NCI-H1092 treated with DMSO at 0.1 percent for 48 hours (cell line): ENCODE measurements at places on chromosomes 16 and 17.

DNA sequence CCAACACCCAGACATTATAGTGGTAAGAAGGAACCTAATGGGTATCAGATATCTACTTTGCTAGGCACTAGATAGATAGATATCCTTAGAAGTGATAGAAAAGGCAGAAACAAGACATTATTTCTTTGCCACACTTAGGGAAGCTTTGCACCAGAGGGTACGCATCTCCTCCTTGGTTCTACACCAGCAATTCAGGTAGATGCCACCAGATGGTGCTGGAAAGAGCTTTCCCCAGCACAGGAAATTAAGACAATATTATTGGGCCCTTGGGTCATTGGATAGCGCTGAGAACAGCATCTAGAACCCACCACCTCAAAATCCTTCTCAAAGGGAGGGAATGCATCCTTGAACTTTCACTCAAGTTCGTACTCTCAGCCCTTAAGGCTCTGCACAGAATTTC lies 173.8 kb upstream of the CCL2 start:
- DNase-seq: no peak

- DNase-seq: no peak
Observed at GRCh38 chr17:19461116-19461515, 50.1 kb downstream of the RNF112 start.

GRCh38 chr17:75364078-75364477 lies 41.4 kb downstream of the GRB2 start:
- no peak for DNase-seq

- DNase-seq: no peak
Observed at GRCh38 chr17:13420418-13420826, 181.3 kb downstream of the HS3ST3A1 start.

GRCh38 chr17:8865385-8865784 lies 2.1 kb downstream of the PIK3R6 start:
- no peak for DNase-seq

GRCh38 chr16:66850115-66850815 lies 6.1 kb downstream of the CA7 start:
- DNase-seq: no peak

GRCh38 chr17:33183487-33184026 lies 109.5 kb downstream of the ASIC2 start:
- DNase-seq: no peak

DNA sequence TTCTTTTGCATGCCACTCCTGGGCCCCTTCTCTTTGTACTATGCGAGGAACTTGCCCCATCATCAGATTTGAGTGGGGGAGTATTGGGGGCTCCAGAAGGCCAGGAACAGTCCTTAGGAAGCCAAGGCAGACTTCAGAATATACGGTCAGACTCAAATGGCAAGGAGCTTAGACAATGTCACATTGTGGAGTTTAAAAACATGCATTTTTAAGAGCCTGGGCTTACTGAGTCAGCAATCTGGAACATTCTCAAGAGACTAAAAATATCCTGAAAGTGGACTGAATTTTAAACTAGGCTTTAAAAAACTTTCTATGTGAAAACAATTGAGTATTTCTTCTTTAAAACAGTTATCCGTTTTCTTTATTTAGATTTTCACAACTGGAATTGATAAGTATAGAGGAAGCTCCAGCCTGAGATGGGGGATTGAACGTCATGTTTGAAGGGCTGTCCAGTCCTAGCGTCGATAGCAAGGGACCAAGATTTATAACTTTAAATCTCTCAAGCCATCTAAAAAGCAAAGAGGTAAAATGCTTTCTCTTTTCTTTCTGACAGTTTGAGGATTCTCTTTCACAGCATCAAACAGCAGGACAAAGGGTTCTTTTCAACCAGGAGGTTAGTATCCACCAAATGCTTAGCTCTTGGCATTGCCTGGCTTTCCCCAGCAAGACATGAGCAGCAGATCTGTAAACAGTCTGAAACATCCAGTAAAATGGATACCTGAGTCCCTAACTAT lies 45.8 kb upstream of the CDRT4 start:
- DNase-seq: no peak

GRCh38 chr16:89013111-89013510 lies 36.1 kb upstream of the CBFA2T3 start:
- DNase-seq: no peak

- no peak for DNase-seq
Observed at GRCh38 chr17:43475494-43476089, 8.2 kb upstream of the DHX8 start.

DNA sequence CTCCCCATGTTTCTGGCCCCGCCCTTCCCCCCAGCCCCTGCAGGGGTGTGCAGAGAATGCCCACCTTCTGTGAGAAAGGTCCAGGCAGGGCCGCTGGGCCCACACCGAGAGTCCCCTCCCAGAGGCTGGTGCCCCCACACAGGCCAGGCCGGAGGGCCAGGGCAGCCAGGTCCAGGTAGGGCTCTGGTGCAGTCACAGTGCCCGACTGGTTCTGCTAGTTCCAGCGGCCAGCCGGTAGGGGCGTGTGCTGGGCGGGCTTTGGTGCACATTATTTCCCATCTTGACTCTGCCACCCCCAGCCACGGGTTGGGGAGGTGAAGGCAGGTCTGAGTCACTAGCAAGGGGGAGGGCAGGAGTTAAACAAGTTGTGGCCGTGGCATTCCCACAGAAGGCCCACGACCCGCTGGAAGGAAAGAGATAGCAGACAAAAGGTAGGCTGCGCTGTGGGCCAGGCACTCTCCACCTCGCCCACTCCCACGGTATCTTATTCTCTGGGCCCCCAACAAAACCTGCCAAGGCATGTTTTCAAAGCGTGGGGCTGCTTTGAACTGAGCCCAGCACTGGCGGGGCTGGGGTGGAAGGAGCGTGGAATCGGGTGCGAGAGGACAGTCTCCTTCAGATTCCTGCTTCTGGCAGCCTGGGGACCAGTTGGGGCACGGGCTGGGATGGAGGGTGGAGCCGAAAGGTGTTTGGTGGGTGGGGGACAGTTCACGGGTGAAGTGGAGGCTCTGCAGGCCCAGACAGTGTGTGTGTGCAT lies 1.9 kb downstream of the EPN3 start:
- no peak for DNase-seq

DNA sequence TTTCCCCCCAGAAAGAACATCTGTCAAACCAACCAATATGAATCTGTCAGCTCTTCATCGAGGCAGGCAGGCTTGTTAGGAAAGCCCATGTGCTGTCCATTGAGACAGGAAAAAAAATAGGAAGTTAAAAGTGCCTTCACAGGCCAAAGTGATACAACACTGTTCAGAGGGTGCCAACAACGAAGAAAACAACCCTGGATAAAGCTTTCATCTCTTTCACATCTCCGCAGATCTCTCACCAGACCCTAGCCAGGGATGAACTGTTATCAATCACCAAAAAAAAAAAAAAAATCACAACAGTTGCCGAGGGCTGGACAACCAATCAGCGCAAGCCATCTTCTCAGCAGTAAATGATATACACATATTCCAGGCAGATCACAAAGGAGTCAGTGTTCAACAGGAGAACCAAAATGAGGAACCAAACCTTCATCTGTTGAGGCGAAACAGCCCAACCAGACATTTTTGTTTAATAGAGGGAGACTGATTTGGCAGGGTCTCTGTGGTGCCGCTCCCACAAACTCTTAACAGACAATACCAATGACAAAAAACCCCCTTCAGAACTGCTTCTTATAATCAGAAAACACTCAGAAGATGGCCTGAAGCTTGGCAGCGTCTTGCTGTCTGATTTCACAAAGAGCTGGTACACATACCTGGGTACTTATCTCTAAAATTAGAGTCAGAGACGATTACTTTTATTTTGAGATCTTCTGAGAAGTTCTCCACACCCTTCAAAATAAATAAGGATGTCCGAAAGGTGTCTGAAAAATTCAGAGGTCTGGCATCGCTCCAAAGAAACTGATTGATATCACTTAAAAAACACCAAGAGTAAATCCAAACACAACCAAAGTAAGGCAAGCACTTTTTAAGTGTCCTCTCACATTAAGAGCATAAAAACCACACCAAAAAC lies 1.8 kb downstream of the MAP3K14 start:
- DNase-seq: no peak

DNA sequence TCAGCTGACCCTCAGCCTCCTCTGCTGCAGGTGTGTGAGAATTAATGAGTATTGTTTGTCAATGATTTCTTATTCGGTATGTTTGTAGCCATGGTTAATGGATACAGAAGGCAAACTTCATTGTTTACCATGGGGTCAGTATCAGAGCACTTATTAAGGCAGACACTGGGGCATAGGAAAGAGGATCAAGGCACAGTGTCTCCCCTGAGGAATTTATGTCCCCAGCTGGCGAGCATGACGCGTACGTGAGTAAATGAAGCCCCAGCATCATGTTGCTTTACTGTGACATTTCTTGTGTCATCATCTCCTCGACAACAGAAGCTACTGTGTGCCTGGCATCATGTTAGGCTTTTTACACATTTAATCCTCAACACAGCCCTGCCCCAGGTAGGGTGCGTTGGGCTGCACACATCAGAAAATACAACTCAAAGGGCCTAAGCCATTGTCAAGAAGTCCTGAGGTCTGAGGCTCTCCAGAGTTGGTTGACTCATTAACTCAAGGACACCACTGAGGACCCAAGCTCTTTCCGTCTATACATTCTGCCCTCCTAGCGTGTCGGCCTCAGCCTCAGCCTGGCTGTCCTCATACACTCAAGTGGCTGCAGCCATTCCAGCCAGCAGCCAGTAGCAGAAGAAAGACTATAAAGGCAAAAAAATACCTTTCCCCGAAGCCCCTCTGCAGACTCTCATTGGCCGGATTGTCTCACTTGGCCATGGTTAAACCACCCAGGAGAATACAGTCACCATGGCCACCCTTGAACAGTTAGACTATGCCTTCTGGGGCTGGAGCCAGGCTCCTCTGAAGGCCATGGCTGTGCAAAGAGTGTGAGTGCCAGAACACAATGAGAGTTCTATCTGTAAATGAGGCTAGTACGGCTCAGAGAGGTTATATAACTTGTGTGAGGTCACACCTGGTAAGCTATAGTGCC lies 13.9 kb upstream of the ZCCHC14 start:
- no peak for DNase-seq

- peak; percentile 72 for DNase-seq
Observed at GRCh38 chr17:7329997-7330637, 982 bp upstream of the NEURL4 start.

- DNase-seq: no peak
Observed at GRCh38 chr16:84234321-84235241, 5.2 kb downstream of the KCNG4 start.

DNA sequence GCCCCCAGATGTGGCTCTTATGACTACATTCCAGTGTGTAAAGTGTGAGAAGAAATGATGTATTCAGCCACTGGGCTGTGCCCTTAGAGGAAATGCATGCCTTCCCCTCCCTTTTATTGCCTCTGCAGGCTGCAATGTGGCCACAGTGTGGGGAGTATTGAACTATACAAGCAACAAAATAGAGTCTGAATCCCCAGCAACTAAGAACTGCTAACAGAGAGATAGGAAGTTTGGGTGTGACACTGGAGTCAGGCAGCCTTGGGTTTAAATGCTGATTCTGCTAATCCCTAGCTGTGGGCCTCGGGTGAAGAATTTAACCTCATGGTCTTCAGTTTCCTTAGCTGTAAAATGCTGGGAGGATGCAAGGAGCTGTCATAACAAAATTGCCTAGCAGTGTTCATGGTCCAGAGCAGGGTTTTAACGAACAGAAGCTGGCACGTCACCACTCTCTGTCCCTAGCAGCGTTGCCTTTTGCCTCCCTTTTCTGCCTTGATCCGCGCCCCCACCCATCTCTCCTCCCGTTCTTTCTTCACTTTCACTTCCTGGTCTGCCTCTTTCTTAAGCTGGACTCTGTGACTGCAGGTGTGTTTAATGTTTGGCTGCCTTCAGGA lies 50.3 kb downstream of the KPNA2 start:
- no peak for DNase-seq

- DNase-seq: no peak
Observed at GRCh38 chr17:67696347-67696746, 21.4 kb upstream of the NOL11 start.

- DNase-seq: no peak
Observed at GRCh38 chr17:79095345-79096055, 20.9 kb downstream of the ENGASE start.

- no peak for DNase-seq
Observed at GRCh38 chr17:70070305-70071027, 4.6 kb upstream of the KCNJ16 start.

DNA sequence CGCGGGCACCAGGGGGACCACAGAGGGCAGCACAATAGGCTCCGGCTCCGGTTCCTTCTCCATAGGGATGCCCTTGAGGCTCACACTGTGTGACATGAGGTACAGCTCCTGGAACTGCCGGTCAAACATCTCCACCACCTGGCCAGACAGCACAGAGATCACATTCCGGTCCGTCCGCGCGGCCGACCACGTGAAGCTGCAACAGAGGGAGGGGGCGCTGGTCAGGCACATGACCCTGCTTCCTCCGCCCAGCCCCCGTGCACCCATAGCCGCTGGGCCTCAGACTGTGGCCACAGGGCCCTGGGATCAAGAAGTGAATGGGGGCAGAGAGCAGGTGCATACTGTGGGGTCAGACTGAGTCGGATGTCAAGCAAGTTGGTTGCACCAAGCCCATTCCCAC lies 25.9 kb downstream of the FAM83G start:
- DNase-seq: no peak

DNA sequence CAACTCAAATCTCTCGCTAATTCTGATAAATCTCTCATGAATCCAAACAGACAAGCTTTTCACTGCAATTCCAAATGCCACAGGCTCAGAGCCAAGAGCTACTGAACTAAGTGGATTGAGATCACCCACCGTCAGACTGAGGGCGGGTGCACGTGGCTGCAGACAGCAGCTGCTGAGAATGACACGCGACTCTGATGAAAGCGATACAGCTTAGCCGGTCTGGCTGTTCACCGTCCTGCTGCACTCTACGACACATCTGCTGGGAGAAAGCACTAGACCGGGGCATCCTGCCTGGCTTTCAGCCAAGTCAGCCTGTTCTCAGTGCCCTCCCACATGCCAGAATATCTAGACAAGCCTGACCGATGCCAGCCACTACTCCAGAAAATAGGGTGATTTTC lies 42.6 kb downstream of the KLHDC4 start:
- peak; percentile 97 for DNase-seq

DNA sequence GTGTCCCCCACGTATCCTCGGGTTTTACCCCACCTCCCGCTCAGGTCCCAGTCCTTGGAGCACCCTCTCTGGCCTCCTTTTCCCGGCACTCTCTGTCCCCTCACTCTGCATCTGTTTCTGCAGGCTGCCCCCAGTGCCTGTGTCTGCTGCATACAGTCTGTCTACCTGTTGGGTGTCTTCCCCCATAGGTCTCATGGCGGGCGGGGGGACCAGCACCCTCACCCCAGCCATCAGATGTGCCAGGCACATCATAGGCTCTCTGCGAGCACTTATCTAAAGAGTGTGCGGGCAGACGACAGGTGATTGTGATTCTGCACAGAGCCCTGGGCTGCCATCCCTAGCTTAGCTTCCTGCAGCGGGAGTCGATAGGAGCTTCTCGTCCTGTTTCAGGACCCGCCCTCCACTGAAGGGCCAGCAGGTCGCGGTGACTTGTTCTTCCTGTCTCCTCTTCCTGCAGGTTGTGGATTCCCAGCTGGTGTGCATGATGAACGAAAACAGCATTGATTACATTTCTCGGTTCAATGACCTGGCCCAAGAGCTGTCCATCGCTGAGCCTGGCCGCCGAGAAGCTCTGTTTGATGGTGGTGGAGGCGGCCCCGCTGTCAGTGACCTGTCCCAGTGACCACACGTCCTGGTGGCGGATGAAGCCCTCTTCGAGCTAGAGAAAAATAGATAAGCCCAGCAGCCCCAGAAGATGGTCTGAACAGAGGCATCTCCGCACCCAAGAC lies 4.5 kb upstream of the JPT2 start:
- no peak for DNase-seq

- DNase-seq: no peak
Observed at GRCh38 chr16:50381679-50382440, 13.1 kb upstream of the BRD7 start.

- DNase-seq: peak; percentile 97
Observed at GRCh38 chr17:32627239-32627996, 140.6 kb downstream of the CDK5R1 start.
